ENCODE measurements at places on chromosomes 3 and 15.

GRCh38 chr3:127151992-127152650, 40.8 kb upstream of the PRR23E start:
- DNase-seq = no peak

DNA sequence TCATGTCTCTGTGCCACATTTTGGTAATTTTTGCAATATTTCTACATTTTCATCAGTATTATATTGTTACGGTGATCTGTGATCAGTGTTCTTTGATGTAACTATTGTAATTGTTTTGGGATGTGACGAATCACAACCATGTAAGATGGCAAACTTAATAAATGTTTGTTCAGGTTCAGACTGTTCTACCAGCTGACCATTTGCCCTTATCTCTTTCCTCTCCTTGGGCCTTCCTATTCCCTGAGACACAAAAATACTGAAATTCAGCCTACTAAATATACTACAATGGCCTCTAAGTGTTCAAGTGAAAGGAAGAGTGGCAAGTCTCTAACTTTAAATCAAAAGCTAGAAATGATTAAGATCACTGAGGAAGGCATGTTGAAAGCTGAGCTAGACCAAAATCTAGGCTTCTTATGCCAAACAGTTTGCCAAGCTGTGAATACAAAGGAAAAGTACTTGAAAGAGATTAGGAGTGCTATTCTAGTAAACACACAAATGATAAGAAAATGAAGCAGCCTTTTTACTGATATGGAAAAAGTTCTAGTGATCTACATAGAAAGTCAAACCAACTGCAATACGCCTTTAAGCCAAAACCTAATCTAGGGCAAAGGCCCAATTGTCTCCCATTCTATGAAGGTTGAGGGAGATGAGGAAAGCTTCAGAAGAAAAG, 952.8 kb downstream of the ROBO1 start:
- no peak for DNase-seq

DNA sequence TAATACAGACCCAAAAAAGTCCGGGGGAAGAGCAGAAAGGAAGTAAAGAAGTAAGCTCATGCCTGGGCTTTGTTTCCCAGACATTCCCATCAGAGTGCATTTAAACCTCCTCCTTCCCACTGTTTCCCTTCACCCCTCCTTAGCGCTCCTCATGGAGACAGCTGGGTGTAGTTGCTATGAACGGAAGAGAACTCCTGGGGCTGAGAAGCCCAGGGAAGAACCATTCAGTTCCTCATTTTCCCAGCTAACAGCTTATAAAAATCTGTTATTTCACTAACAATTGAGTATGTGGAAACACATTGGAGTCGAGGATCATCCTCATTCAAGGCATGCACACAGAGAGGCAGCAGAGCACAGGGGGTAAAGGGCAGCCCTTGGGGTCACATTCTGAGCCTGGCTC, 299.3 kb downstream of the SHQ1 start:
- no peak for DNase-seq

- no peak for DNase-seq
Observed at GRCh38 chr3:113546414-113546893, 14.1 kb downstream of the SIDT1 start.

- DNase-seq = no peak
Observed at GRCh38 chr3:38003817-38004414, 13.3 kb downstream of the VILL start.

DNA sequence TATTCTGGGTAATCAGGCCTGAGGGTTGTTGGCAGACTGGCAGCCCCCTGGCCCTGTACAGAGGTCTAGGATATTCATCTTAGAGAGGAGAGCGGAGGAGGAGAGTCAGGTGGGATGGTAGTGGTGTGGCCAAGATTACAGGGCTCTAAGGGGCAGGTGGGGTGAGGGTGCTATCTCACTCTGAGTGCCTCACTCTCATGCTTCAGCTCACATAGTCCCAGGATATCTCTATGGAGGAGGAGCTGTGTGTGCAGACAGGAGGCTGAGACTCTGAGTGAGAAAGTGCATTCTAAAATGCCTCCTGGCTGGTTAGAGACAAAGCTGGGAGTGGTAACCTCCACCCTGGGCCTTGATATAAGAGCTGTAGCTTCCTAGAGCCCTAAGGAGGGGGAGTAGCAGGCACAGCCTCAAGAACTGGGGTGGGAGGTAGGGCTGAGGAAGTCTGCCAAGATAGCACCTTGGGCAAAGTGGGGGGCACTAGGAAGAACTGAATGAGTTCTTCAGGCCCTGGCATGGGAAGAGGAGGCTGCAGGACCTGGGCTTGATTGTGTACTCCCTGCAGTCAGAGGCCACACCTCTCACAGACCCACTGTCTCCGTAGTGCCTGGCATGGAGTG, 39.9 kb downstream of the CLSTN2 start:
- no peak for DNase-seq

DNA sequence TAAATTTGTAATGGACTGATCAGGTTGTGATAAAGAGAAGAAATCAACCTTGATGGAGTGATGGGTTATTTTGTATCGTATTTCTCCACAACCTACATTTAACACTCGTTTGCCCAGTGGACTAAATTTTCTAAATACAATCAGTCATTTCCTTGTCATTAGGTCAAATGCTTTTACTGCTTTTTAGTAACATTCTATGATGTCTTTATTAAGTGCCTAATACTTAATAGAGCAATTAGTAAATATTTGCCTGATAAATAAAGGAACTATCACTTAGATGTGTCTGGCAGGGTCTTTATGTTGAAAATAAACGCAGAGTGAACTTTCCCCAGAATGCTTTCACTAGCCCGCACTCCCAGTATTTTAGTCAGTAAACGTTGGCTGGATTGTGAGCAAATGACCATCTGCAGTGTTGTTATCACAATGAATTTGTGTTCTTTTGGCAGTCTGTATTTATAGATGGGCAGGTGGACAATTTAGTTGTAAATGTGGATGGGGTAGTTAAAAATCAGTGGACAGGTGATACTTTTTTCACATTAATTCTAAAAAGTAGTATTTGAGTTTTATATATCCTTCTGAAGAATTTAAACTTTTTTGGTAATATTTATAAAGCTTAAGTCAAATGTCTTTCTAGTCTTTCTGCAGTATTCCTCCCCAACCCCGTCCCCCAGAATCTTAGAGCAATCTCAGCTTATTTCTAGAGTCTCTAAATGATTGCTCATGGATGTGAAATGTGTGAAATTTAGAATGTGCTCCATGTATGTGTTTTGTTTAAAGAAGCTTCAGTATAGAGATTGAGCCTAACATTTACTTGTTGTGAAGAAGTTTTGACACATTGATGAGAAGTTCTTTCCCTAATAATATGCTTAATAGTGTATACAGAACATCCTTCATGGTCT, 4.9 kb downstream of the USP3 start:
- no peak for DNase-seq

DNA sequence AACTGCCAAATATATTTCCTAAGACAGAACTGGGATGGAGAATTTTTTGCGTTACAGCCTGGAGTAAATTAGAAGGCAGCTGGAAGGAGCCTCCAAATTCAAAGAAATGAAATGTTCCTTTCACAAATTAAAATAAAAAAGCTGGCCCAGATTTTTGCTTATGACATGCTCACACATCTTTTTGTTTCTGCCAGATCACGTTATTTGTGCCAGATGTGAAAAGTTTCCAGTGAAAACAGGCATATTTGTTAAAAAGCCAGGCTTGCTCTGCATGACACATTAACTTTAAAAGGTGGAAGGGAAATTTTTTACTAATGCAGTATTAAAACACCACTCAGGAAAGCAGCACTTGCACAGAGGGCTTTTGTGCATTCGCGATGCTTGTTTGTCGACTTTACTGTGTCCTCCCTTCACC, 23.3 kb upstream of the ACKR4 start:
- DNase-seq = no peak

- no peak for DNase-seq
Observed at GRCh38 chr3:164303894-164304293, 774.4 kb downstream of the SI start.

DNA sequence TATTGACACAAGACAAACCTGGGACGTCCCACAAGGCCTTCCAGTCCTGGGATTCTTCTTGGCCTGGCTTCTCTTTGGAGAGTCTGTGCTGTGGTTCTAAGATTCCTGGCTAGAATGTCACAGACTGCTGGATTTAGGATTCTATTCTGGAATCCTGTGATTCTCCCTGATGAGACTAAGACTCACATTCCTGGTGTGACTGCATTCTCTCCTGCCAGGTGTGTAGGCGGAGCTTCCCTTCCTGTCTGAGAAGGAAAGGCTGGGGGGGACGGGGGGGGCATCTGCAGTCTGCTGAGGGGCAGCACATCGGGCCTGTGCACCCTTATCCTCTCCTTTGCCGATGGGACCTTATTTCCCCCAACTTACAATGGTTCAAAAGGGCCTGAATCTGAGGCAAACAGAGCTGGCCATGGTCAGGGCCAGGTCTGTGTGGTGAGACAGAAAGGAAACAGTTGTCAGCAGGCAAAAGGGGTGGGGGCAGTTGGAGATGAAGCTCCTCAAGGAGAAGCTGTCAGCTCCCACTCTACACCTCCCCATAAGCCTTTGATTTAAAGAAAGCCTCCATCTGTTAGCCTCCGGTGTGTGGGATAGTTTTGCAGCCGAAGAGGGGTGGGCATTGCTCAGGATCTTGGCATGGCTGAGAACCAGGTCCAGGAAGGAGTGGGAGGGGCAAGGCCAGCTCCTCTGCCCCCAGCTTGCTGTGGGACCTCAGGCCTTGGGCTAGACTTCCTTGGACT, 30.9 kb downstream of the VIPR1 start:
- no peak for DNase-seq

- DNase-seq = no peak
Observed at GRCh38 chr3:196792771-196793170, 53.1 kb downstream of the PAK2 start.

DNA sequence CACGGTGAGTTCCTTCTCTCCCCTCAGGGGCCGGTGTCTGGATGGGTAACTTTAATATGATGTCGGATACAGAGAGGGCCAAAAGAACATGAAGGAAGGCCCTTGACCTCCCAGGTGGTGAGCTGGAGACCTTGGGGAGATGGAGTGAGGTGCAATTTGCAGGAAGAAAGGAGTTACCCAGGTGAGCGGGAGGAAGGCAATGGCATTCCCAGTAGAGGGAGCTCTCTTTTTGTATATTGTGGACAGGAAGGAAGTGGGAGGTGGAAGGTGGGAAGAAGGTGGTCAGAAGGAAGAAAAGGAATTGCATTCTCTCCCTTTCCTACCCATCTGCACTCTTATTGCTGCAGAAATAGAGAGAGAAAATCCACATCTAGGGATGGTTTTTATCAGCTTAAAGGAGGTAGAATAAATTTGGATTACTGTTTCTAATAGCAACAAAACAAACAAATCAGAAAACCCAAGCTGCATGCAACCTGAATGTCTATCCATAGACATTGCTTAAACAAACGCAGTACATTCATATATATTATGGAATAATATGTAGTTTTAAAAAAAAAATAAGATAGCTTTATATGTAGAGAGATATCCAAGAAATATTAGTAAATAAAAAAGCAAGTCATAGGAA, 169.0 kb upstream of the TSC22D2 start:
- DNase-seq = no peak

- no peak for DNase-seq
Observed at GRCh38 chr3:114758831-114759699, 388.0 kb downstream of the ZBTB20 start.

- peak; percentile 56 for DNase-seq
Observed at GRCh38 chr3:72938471-72939265, 50.8 kb downstream of the GXYLT2 start.

DNA sequence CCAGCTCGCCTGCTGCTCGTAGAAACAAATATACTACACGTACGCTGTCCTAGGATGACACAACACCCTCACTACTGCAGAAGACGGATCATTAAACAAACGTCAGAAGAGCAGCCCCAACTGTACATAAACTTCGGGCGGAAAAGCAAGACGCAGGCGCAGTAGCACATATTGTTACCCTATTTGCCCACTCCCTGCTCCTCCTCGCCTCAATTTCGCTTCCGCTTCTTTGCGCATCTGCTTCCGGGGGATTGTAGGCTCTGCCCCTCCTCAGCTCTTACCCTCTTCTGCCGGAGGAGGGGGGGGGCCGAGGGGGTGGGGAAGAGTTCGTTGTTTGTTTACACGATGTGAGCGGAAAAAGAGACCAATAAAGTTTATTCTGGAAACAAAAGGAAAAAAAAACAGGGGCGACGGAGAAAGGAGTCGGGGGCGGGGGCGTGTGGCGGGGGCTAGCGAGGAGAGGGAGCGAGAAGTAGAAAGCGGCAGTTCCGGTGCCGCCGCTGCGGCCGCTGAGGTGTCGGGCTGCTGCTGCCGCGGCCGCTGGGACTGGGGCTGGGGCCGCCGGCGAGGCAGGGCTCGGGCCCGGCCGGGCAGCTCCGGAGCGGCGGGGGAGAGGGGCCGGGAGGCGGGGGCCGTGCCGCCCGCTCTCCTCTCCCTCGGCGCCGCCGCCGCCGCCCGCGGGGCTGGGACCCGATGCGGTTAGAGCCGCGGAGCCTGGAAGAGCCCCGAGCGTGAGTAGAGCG, at the start of gene PIK3CA:
Gene PIK3CA (plus strand): TSS at position 485 of the 743 bp plus-strand sequence. CDS start 50,469 bp downstream, outside the sequence.
- peak; percentile 91 for DNase-seq

DNA sequence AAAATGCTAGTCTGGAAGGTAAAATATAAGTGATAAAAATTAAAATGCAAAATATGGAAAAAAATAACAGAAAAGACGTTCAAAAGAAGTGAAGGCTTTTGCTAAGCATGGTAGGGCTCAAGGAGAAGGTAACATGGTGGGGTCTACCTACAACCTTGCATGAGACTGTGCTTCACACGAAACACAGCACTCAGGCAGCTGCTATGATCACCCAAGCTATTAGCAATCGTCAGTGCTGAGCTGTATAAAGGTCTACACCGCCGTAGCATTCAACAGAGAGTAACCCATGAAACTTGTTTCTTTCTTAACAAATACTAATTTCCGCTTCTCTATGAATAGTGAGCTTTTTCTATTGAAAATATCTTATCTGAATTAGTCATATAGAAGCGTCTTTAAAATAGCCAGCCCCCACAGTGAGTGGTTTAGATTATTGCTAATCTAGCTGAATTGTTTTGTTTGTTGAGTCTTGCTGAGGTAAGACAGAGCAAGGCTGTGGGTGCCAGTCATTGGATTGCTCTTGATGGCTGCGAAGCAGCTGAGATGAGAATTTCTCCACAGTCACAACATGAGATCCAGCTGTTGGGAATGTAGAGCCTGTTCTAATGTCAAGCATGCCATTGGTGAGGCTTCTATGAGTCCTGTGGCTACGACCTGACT, 230.0 kb downstream of the KLF13 start:
- no peak for DNase-seq

DNA sequence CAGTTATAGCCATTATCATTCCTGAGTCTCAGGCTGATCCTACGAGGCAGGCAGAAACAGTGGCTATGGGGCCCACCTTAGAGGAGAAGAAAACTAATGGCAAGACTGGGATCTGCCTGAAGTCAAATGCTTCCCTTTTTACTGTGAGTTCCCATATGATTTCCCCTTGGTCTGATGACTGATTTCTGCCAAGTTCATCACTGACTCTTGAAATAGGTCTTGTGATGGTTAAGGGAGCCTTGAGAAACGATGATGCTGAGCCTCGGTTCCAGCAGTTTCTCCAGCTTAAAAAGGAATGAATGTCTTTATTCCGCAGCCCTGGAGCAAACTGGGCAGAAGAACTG, 29.4 kb upstream of the LDHAL6B start:
- DNase-seq = no peak
